ENCODE measurements at places on chromosomes 16 and 17. TPM values are rescaled to one million over a fixed set of nuclear protein-coding genes. Genes with fewer than 3 reads are reported as not detected.

Gene PRSS21
- total RNA-seq = not detected

Gene OR4D1
- not detected for total RNA-seq

DNA sequence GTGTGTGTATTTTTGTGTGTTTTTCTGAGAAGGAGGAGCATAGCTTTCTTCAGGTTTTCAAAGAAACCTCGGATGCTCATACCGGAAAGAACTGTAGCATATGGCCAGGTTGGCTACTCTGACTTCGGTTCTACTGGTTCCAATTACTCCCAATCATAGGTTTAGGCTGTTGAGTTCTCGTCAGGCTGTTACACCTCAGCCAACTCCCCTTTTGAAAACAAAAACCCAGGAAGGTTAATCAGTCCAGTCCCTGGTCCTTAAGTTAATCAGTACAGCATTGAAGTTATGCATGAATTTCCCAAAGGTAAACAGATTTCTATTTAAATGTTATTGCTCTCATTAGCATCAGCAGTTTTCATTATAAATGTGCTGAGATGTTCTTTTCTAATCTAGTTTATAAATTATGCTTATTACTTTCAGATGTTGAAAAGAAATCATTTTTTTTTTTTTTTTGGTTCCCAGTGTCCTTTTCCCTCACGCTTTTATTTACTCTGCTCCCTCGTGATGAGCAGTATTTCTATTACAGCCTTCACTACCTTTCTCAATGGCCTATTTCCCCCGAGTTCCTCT is 111.0 kb downstream of the NPIPB5 start:
- no peak for DNase-seq

GRCh38 chr17:29885031-29885640 is 44.9 kb downstream of the SSH2 start:
- DNase-seq = no peak
